ENCODE measurements at places on chromosomes 7 and 10.

DNA sequence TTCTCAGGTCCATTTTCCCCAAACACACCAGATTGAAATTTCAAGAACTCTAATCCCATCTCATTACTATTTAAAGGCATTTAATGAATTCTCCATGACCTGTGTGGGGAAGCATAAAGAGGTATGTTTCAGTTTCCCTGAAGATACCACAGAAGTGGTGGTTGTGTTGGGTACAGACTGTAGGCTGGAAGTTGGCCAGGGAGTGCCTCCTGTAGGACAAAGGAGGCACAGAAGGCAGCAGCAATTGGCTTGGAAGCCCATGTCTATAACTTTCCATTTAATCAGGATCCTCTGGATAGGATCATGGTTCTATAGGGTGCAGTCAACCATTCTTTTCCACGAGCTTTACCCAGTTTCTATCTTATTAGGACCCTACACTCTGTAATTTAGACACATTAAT is 8.6 kb upstream of the BET1 start:
- no peak for DNase-seq

GRCh38 chr7:70376561-70377031 is 755.3 kb upstream of the GALNT17 start:
- DNase-seq = no peak

DNA sequence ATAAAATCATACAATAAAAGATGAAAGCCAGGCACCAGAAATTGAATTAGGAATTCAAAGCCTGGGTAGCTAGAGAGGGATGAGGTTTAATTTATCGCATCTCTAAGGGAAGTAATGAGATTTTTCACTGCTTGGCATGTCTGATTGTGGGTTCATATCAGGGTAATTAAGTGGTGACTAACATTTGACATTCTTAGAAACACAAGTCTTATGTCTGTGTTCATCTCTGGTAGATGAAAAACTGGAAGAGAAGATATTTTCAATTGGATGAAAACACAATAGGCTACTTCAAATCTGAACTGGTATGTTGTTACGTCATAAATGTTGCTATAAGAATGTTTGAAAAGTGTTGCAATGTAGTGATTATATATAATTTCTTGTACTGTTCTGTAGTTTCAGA is 36.8 kb upstream of the ARMS2 start:
- no peak for DNase-seq

GRCh38 chr10:111551001-111551400 is 474.2 kb downstream of the ADRA2A start:
- no peak for DNase-seq

DNA sequence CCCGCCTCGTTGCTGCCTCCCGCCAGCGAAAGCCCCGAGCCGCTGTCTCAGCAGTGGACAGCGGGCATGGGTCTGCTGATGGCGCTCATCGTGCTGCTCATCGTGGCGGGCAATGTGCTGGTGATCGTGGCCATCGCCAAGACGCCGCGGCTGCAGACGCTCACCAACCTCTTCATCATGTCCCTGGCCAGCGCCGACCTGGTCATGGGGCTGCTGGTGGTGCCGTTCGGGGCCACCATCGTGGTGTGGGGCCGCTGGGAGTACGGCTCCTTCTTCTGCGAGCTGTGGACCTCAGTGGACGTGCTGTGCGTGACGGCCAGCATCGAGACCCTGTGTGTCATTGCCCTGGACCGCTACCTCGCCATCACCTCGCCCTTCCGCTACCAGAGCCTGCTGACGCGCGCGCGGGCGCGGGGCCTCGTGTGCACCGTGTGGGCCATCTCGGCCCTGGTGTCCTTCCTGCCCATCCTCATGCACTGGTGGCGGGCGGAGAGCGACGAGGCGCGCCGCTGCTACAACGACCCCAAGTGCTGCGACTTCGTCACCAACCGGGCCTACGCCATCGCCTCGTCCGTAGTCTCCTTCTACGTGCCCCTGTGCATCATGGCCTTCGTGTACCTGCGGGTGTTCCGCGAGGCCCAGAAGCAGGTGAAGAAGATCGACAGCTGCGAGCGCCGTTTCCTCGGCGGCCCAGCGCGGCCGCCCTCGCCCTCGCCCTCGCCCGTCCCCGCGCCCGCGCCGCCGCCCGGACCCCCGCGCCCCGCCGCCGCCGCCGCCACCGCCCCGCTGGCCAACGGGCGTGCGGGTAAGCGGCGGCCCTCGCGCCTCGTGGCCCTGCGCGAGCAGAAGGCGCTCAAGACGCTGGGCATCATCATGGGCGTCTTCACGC is 825 bp downstream of the ADRB1 start:
- DNase-seq = no peak

GRCh38 chr7:104946338-104946737 is 67.7 kb upstream of the KMT2E start:
- DNase-seq = no peak

- no peak for DNase-seq
Measured at GRCh38 chr7:35749556-35749955, 51.3 kb upstream of the SEPTIN7 start.

GRCh38 chr7:130982651-130983050 is 248.6 kb upstream of the KLF14 start:
- no peak for DNase-seq

DNA sequence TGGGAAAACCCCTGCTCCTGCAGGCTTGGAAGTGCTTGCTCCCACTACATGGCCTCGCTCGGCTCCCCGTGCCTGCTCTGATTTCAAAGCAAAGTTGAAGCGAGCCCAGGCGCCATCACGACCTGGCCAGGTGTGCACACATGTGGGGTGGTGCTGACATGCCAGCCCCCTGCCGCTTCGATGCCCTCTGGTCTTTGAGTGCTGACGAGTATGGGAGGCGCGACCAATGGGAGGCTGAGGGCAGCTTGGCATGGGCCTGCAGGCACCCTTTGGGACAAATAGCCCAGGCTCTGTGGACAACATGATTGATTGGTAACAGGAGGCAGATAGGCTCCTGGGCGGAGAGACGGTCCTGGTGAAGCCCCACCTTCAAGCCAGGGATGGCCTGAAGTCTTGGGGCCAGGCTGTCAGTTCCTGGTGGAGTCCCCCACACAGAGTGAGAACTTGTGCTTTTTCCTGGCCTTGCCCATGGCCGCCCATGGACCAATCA is 252.4 kb upstream of the SEMA3A start:
- no peak for DNase-seq

DNA sequence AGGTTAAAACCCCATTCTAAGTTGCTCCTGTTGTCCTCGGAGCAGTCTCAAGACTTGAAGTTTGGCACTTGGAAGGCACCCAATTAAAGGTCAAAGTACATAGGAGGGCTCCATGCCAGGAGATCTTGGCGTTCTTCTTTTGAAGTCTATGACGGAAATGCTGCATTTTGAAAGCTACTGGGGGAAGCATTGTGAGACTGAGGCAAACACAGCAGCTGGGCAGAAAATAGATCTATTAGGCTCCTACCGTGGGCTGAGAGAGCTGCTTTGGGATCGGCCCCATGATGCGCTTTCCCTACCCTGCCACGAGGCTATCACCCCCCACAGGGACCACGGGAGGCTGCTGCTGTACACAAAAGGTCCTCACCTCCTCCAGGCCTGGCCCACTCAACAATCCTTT is 20.0 kb downstream of the KIAA1549 start:
- no peak for DNase-seq

DNA sequence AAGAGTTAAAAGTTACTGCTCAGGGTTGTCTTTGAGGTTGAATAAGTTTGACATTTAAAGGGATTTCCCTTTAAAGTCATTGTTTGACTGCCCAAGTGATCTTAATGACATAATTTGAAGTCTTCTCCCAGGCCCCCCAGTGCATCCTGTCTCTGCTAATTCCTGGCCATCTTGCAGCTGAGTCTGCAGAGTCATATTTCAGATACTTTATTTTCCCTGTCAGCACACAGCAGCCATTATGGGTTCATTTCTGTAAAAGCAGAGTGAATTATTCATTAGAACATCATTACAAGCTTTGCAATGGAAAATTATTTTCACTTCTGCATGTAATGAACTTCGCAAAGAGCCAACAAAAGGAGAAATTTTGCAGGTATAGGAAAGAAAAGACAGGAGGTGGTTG is 536.6 kb downstream of the GALNT17 start:
- no peak for DNase-seq

GRCh38 chr7:96236198-96237039 is 85.5 kb downstream of the SLC25A13 start:
- DNase-seq = peak; percentile 82

DNA sequence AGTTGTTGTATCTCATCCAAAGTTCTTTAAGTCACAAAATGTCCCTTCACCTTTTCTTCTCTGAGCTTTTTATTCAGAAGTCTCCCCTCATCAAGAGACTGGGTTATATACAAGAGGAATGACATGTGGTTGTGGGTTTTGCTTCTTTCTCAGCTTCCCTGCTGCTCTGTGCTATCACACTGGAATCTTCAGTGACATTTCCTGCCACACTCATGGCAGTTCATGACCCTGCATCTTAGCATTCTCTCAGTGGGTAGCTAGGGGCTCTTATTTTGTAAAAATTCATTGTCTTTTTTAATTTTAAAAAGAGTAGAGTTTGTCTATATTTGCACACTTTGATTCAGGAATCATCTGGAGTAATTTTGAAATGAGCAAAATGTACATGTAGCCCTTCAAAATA is 236.9 kb upstream of the TMEM229A start:
- no peak for DNase-seq

DNA sequence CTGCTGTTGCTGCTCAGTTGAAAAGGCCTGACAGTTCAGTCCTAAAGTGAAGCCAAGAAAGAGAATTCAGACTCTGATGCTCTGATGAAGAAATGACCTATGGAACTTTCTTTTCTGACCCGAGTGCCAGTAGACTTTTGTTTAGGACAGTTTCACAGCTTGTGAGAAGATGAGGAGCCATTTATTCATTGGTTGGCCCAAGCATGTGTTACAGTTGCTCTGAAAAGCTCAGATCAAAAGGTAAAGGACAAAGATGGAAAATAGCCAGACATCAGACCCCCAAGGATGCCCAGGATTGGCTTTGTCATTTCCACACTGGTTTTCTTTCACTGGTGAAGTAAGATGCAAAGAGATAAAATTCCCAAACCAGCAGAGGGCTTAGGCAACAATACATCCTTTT is 149.3 kb upstream of the STK17A start:
- no peak for DNase-seq

- peak; percentile 61 for DNase-seq
Measured at GRCh38 chr7:20280475-20281351, 50.0 kb upstream of the ITGB8 start.

- no peak for DNase-seq
Measured at GRCh38 chr7:76425156-76425555, 406 bp downstream of the ZP3 start.

GRCh38 chr7:47516985-47517600 is 64.8 kb downstream of the TNS3 start:
- DNase-seq = no peak

GRCh38 chr10:6769704-6770417 is 189.8 kb upstream of the PRKCQ start:
- DNase-seq = no peak

DNA sequence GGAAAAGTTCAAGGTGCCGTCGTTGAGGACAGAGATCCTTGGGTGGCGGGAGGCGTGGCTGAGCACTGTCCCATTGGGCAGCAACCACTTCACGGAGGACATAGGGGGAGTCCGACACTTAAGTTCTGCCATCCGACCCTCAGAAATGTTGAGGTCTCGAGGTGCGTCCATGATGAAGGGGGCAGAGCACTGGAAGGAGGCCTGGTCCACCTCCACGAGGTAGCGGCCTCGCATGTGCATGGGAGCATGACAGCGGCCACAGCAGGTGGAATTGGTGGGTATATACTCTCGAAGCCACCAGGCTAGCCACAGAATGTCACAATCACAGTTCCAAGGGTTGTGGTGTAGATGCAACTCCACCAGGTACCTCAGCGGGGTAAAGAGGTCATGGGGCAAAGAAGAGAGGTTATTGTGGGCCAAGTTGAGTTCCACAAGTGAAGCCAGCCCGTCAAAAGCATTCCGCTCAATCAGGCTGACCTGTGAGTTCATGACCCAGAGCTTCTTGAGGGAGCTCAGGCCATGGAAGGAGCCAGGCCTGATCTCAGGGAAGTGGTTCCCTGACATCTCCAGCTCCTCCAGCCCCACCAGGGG is 1.7 kb downstream of the LRRC4 start:
- no peak for DNase-seq

Data from brain pericyte (primary cell).